Epithelial cell of proximal tubule (primary cell): ENCODE measurements at places on chromosomes 6 and 20.

DNA sequence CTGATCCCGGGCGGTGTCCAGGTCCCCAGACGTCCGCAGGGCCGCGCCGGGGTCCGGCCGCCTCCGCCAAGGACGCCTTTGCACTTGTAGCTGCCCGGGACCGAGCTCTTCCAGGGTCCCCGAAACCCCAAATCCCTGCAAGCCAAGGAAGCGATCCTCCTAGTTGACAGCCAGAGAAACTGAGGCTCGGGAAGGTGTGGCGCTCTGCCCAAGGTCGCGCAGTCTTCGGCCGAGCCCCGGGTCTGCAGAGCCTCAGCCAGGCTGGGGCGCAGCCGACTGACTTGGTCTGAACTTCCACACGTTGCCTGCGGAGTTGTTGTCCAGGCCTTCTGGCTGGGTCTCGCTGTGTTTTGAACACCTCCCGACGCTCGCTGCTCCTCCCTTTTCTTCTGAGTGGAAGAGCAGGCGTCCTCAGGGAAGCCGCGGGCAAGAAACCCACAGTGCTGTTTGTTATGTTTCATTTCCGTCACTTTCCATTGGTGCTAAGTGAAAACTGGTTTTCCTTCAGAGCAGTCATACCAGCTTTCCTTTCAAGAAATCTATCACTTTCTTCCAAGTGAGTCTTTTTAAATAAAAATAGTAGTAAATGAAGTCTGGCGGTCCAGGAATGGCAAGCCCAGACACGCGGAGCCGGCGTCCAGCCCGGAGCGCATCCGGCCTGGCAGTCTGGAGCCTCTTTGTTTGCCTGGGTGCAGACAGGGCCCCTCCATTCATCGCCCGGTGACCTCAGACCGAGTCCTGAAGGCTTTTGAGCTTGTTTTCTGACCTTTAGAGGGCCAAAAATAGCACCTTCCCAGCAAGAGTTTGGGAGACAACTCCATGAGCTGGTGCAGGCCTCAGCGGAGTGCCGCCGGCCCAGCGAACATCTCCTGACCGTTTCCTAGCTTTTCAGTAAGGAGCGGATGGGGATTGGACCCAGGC, 698 bp downstream of the FAM210B start:
- DNase-seq: peak; percentile 15

DNA sequence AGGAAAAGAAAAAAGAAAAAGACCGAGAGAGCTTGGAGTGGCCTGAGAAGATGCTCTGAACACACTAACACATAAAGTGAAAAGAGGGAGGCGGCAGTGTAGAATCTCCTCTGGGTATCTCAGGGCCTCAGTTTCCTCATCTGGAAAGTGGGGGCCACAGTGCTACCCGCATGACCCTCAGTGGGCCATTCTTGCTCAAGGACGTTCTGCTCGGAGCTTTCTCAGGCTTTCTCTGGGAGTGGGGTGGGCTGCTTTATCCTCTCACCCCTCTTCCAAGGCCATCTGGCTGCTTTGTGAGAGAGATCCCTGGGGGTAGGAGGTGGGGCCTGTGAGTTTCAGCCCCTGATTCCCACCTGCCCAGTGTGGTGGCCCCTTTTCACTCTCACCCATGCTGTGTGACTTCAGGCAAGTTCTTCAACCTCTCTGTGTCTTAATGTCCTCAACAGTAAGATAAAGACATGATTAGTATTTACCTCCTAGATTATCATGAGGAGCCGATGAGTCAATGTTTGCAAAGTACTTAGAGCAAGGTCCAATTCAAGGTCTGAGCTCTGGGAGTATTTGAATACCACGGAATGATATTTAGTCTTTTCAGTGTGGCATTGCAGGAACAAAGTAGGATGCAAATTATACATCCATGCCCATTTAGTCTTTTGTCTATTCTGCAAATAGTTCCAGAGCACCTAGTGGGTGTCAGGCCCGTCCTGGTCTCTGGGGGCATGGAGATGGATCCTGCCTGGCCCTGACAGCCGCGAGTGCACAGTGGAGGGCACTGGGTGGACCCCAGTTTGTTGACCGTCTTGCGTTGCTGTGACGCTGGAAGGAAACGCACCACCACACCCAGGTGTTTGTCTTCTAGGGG, 34.3 kb downstream of the SRC start:
- peak; percentile 15 for DNase-seq

GRCh38 chr6:84774985-84775284, 10.5 kb upstream of the TBX18 start:
- no peak for DNase-seq

- no peak for DNase-seq
Observed at GRCh38 chr20:54086507-54087039, 16.2 kb upstream of the BCAS1 start.

GRCh38 chr20:60203451-60203850, 245.2 kb downstream of the CDH26 start:
- no peak for DNase-seq

DNA sequence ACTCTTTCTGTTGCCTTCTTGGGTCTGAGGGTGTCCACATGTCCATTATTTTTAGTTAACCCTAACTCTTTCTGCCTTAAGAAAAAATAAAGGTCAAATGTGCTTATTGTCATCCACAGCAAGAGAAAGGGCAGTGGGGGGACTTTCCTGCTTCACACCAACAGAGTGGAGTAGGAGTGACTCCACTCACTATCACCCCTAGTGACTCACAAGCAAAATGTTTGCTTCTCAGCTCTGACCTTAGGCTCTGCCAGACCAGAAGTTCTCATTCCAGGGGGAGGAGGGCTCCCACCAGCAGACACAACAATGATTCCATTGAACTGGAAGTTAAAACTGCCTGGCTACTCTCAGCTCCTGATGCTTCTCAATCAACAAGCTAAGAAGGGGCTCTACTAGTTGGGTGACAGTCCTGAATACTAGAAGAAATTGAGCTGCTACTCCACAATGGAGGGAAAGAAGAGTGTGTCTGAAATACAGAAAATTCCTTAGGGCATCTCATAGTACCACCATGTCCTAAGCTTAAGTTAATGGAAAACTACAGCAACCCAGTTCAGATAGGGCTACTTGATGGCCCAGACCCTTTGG, 83.9 kb upstream of the AFDN start:
- no peak for DNase-seq

DNA sequence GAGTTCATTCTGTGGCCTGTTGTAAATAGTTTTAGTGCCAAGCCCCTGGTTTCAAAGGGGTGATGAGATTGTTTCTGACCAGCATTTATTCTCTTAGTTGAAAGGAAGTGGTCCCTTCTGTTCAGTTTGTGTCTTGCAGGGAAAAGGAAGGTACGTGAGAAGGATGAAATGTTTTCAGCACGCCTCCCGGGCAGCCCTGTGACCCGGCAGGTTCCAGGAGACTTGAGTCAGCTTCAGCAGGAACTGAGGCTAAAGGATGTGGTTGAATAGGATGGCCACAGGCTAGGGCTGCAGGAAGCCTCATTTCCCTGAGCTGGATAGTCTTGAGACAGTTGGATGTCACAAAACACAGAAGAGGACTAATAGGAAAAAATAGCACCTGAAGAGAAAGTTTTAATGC, 132.4 kb upstream of the SYNDIG1 start:
- no peak for DNase-seq

- DNase-seq: no peak
Observed at GRCh38 chr20:45087814-45088213, 13.1 kb downstream of the KCNS1 start.

DNA sequence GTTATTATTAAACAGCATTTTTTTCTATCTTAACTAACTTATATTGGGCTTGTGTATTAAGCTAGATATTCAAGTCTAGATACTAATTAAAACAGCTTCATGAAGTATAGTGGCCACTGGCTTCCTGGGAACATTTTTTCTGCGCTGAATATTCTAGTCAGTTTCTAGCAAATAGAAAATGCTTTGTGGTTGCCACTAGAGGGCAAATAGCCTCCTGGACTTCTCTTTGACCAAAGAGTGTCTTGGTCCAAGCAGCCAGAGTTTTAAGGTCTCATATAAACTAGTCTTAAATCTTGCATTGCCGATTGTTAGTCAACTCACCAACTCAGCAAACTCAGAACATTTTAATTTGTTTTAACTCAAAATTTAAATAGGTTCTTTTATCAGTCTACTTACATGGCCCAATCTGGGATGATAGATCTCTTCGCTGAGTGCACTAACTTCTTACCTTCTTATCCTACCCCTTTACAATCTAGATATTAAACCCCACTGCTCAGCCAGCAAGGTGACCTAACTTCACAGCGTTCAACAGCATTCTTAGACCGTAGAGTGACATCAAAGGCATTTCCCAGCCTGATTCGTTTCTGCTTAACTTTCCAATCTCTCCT, 24.6 kb upstream of the ID4 start:
- no peak for DNase-seq

DNA sequence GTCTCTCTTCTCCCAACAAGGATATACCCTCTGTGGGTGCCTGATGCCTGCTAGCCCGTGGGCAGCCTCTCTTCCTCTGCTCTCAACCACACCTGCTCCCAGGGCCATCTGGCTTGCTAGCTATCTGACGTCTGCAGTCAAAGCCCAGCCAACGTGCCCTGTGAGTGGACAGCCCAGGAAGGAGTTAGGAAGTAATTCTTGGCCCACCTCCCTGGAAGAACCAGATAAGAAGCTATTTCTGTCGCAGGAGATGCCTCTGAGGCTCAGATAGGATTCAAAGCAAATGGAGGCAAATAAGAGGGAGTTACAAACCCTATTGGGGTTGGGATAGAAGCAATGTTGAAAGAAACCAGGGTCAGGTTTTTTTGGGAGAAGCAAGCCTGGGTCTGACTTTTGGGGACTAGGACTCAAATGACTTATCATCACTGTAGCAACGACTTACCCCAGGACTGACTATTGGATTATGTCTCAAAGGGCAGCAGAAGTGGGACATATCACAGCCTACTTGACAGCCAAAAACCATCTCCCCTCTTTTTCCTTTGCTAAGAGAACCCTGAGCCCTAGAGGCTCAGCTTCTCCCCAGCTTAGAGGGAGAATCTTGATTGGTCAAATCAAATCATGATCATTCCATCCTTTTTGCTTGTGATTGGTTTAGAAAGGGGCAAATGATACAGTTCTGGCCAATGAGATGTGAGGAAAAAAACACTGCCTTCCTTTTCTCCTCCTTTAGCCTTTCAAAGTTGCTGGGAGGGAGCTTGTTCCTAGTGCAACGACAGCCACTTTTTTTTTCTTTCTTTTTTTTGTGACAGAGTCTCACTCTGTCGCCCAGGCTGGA, 18.0 kb upstream of the CDK5RAP1 start:
- DNase-seq: no peak

DNA sequence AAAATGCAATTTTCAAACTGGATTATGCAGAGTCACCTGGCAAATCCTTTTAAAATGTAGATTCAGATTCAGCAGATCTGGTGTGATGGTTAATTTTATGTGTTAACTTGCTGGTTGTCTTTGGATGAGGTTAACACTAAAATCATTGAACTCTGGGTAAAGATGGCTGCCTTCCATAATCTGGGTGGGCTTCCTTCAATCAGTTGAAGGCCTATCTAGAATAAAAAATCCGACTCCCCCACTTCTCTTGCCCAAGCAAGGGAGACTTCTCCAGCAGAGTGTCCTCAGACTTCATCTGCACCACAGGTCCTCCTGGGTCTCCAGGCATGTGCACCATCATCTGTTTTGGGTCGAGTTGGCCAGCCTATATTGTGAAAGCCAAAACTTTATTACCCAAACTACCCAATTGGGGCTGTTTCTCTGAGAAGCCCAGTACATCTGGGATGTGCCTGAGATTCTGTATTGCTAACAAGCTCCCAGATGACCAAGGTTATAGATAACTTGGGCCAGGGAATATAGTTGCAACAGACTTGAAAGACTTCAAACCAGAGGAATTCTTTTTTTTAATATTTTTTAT, 1.6 kb upstream of the SLC17A5 start:
- no peak for DNase-seq

- DNase-seq: no peak
Observed at GRCh38 chr20:48822178-48822577, 5.6 kb downstream of the PREX1 start.

DNA sequence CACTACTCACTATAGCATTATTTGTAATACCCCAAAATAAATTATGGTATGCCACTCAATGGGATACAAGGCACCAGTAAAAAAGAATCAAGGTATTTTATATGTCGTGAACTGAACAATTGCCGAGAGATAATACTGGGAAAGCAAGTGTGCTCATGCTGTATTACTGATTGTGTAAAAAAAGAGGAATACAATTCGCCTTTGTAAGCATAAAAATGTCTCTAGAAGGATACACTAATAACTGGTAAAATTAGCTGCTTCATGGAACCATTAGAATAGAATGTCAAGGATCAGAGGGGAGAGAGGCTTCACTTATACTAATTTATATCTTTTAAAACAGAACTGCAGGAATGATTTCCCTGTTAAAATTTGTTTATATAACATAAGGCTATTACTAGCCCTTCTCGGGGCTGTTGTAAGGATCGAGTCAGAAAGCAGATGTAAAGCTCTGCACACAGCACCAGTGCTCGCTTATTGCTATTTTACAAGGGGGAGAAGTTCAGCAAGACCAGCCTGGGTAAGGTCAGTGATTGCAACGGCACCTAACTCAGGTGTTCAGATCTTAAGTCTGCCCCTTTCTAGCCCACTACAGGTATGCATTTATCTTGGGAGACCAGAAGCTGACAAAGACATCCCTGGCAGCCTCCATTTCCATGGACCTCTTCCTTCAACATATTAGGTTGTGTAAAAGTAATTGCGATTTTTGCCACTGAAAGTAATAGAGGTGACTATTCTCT, 61.6 kb downstream of the MYH7B start:
- no peak for DNase-seq

DNA sequence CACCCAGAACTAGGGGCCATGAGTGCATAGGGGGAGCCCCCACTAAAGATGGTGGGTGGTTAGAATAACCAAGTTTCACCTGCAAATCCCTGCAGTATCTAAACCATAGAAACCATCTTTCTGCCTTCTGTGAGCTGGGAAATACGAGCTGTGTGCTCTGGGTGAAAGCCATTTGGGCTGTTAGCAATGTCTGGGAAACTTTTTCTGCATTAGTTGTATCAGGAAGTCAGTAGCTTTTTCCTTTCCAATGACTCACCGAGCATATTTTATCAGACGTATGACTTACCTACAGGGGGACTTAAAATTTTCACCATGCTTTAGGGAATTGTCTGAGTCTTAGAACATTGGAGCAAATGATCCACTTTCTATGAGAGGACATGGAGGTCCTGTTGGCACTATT, 584.0 kb downstream of the QKI start:
- DNase-seq: no peak

GRCh38 chr6:101486124-101486523, 92.6 kb downstream of the GRIK2 start:
- no peak for DNase-seq

DNA sequence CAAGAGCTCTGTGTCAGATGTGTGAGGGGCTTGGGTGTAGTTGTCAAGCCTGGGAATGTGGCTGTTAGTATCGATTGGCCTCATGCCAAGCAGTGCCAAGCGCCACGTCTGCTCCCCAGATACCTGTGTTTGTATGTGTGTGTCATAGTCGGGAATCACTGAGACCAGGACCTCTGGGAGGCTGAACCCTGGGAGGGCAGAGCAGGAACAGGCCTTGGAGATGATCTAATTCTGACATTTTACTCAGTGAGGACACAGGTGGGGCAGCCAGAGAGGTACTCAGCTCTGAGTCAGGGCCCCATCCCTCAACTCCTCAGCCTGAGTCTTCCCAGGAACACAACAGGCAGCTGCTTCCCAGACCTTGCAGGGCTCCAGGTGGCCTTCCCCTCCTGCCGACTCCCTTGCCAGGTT, 51.2 kb upstream of the FANCE start:
- DNase-seq: peak; percentile 90

- DNase-seq: no peak
Observed at GRCh38 chr20:46104262-46104661, 13.9 kb upstream of the CD40 start.

- no peak for DNase-seq
Observed at GRCh38 chr6:132671295-132671694, 12.3 kb upstream of the TAAR1 start.
